ENCODE measurements at places on chromosomes 12 and 14. TPM values are rescaled to one million over a fixed set of nuclear protein-coding genes. Genes with fewer than 3 reads are reported as not detected.

GRCh38 chr14:77102154-77102553, 4.1 kb downstream of the CIPC start:
- DNase-seq, result no peak

DNA sequence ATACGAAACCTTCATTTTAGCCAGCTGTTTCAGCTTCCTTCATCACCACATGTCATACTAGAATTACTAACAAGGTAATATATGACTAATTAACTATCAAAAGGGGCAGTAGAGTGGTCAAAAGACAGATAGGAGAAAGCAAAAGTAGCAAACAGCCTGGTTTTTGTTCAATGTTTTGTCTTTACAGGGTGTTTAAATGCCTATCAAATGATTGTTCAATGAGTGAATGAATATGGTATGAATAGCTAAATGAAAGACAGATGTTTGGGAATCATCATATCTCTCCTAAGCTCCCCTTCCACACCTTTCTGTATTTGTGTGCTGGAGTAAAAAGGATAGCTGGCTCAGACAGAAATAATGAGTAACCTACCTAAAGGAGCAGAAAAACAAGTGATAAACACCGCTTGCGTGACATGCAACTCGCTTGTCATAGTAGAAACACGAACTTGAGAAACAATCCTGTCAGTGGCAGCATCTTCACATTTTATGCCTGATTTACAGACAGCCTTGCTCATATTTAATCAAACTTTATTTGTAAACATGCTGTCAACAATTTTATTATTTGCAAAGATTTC, 34.2 kb downstream of the ABCC9 start:
- DNase-seq, result peak; percentile 30

The SOAT2 gene
- total RNA-seq, result not detected

GRCh38 chr12:107523775-107524535, 161.6 kb upstream of the PWP1 start:
- DNase-seq, result no peak

The DLGAP5 gene
- total RNA-seq, result 2.2 TPM

DNA sequence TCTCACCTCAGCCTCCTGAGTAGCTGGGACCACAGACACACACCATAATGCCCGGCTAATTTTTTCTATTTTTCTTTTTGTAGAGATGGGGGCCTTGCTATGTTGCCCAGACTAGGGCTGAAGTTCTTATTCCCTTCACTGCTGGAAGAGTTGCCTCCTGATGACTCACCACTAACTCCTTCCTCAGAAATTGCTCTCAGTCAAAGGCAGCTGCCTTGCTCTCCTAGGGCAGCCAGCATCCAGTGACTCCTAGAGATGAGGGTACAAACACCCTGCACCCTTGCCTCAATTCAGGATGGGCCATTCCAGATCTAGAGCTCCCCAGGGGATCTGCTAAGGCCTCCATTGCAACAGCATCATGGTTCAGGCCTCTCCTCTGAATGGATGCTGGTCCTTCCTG, 54.0 kb upstream of the RASSF8 start:
- DNase-seq, result no peak

DNA sequence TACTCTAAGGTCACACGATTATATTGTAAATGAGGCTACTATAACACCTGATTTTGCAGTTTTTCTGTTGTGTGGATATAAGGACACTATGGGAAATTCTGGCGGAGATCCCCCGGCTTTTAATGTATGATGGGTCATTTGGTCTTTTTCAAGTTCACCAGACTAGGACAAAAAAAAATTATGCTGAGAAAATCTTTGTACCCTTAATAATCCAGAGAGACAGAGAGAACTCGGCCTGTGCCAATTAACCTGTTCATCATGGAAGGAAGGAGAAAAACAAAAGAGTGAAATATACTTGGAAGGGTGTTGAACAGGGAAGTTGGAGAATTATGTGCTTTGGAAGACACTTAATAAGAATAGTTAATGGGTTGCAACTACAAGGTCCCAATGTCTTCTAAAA, 62.2 kb upstream of the KICS2 start:
- DNase-seq, result no peak

The PRIMA1 gene
- not detected for total RNA-seq

GRCh38 chr12:2052826-2053678, at the start of gene CACNA1C:
TSS of gene CACNA1C (plus strand) at chr12:2052987. CDS start at chr12:2053563, 576 bp downstream.
- peak; percentile 47 for DNase-seq

DNA sequence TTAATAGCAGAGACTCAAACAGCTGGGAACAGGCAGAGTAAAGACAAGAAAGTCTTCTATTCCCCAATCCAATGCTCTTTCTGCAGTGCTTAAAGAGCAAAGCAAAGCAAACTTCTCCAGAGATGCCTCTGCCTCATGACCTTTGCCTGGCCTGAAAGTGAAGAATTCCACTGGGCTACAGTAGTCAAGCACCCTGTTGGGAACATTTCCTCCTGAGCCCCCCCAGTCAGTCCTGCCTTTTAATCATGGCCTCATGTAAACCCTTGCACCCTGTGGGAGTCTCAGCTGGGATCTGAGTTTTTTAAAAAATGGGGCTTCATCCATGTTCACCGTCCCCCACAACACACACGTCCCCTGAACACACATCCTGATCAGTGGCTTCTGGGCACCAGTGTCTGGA, 62.7 kb upstream of the TSPAN11 start:
- DNase-seq, result no peak

All from astrocyte (in vitro differentiated cells and primary cell).